ENCODE measurements at places on chromosomes 6 and 20.

GRCh38 chr6:67210450-67210849 is 1424.6 kb upstream of the ADGRB3 start:
- peak; percentile 1 for DNase-seq

GRCh38 chr6:165231581-165232561 is 77.5 kb downstream of the C6orf118 start:
- DNase-seq, result peak; percentile 24

DNA sequence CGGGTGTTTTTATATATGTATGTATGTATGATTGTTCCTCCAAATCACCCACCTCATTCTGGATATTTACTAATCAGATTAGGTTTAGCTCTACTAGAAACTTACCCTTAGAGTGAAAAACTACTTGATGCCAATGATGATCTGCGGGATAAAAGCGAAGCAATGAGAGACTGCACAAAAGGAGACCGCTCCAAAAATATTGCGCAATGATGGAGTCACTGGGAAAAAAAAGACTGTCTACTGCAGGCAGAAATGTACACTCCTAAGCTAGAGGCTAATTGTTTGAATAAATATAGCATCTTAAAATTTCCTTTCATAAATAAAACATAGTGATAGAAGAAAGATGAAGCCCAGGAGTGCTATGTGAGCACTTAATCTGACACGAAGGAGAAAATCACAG is 7.3 kb downstream of the RAB32 start:
- DNase-seq, result peak; percentile 62

DNA sequence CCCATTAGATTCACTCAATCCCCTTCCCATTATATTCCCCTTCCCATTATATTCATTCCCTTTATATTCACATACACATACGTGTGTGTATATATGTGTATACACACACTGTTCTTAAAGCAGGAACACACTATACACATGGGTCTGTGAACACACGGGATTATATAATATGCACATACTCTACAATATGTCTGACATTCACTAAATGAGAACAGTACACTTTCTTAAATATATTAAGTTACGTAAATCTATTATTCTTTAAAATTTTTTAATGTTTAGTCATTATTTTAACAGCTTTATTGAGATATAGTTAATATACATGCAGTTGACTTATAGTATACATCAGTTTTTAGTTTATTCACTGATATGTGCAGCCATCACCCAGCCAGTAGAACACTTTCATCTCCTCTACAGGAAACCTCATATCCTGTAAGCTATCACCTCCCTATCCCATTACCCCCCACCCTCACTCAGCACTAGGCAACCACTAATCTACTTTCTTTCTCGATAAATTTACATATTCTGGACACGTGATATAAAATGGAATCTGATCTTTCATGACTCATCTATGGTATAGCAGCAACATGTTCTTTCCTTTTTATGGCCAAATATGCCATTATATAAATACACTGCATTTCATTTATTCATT is 13.9 kb upstream of the SUMO4 start:
- no peak for DNase-seq

Data from fibroblast of villous mesenchyme (primary cell).